Cardiac septum (tissue), 1 donor: ENCODE measurements at places on chromosomes 7 and 10. TPM values are rescaled to one million over a fixed set of nuclear protein-coding genes. Genes with fewer than 3 reads are reported as not detected.

DNA sequence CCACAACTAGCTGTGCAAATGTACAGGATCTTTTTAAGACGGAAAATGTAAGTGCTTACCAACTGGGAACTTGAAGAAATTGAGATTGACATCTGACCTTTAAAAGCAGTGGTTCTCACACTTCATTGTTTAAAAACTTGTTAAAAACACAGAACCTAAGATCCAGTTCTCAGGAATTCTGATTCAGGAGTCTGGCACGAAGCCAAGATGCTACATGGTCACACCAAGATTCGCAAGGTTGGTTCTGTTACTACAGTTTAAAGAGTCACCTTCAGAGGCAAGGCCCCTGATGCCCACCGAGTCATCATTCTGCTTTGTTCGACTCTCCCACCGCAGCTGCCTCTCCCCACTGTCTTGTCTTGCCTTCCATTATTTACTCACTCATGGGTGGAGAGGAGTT is 113.3 kb downstream of the GLI3 start:
- no peak for DNase-seq

DNA sequence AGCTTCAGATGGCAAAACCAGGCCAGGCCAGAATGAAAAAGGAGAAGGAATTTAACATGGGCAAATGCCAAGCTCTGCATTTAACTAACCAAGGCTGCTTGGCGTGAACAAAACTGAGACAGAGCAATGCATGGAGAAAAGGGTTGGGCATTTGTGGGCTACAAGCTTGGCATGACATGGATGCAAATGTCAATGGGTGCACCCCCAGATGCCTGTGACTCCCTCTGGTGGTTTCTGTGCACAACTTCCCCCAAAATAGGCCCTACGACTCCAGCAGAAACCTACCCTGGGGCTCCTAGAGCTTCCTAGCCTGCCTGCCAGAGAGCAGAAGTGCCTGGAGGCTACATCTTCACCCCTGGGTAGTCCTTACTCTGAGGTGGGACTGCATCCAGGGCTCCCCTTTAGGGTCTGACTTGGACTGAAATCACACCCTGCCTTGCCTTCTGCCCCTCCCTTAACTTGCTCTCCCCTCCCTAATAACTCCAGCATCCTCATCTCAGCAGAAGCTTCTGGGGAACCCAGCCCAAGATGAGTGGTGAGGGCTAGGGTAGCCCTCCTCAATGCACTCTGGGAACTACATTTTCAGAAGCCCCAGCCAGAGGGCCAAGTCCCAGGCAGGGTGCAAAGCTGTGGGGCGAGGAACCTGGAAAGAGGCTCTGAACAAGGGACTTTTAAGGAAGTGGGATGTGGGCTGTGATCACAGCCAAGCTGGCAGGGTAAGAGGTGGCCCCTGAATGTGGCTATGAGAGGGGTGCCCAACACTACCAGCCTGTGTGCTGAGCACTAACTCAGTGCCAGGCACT is 11.3 kb downstream of the GPRIN2 start:
- DNase-seq = peak; percentile 77

GRCh38 chr10:101301111-101301731 is 52.7 kb upstream of the BTRC start:
- DNase-seq = no peak

DNA sequence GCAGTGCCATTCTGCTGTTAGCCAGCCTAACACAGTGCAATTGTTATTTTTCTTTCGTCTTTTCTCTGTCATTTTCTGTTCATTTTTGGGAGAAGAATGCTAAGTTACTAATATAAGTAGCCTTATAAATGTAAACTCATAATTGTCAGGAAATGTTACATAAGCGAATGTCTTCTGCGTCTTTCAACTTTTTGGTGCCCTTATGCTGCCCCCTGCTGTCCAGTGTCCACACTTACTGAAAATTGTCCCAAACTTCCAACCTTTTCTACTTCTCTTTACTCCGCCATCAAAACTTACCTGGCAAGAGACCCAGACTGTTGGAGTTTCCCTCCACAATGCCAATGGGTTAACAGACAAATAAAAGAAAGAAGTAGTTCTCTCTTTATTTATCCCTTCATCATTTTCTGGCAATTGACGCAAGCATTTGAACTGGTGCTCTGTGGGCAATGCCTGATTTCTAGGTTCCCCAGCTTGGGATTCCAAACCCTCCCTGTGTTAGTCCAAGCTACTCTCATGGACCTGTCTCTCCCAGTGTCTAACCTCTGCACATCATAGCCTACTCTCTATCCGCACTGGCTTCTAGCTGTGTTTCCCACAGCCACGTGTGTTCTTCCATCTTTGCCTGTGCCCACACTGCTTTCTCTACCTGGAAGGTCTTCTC is 21.0 kb upstream of the EPC1 start:
- DNase-seq = peak; percentile 80

DNA sequence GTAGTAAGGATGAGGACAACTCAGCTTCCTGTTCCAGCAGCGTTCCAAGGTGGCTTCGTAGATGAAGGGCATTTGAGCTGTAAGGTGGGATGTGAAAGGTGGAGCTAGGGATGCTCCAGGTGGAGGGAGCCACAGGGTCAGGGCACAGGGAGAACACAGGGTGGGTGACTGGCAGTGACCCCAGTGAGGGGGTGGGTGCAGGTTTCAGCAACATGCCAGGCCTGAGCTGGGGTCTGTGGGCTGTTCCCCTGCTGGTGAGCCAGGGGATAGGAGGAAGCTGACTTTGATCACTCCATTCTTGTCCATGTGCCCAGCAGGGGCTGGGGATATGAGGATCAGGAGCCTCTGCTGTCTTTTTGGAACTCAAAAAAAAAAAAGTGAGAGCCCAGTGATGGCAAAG is 33.2 kb downstream of the CDH23 start:
- no peak for DNase-seq

- DNase-seq = no peak
These were observed 132.6 kb downstream of the NXPH1 start for GRCh38 chr7:8566016-8566415.

DNA sequence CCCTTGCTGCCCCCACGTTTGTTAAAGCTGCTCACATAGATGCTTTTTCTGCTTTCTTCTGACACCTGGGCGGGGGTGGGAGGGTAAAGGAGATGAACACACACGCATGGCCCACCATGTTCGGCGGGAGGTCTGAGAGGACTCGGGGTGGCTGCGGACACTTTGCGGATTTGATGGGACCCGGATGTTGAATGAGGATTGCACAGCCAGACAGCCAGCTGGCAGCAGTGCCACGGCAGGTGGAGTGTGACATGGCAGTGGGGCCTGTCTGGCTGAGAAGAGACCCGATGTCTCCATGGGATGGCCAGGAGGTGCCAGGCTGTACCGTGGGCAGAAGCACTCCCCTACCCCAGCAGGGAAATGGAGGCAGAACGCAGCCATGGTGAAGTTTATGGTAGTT is 31.2 kb downstream of the PPP2R2D start:
- peak; percentile 74 for DNase-seq

- DNase-seq = no peak
These were observed 8.7 kb downstream of the GPR146 start for GRCh38 chr7:1053002-1053411.

Gene GNAT3
- not detected for total RNA-seq

Gene MRPS33
- total RNA-seq = 92.4 TPM

Gene PALD1
- total RNA-seq = 5.3 TPM

Gene SHH
- not detected for total RNA-seq
